GM23248 (cell line): ENCODE measurements at places on chromosomes 7 and 10.
A peak's percentile ranks its signal among the peaks of the same experiment; 100 is the strongest.

DNA sequence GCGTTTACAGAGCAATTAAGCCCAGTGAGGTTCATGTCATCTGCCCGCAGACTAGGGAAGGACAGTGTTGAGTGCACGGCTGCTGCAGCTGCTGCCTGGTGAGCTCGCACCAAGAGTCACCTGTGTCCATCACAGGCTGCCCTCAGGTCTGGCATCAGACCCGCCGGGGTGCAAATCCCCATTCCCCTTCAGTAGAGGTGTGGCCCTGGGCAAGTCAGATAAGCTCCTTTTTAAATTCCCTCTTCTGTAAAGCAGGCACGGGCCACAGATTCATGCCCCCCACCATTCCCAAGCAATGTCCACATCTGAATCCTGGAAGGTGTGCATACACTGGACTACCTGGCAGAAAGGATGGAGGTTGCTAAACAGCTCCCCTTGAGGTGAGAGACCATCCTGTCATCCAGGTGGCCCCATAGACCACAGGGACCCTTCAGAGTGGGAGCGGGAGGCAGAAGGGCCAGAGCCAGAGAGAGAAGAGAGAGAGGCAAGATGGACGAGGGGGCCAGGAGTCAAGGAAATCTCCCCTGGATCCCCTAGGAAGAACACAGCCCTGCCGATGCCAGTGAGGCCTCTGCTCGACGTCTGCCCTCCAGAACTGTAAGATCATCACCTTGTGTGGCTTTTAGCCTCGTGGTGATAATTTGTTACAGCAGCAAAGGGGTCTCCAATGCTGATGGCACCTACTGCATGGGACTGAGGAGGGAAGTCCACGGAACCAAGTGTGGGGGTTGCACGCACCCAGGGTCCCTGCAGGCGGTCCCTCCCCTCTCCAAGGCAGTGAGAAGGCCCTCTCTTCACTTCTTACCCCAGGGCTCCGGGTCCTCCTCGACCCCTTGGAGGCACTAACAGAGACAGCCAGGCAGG, 168.8 kb downstream of the TCERG1L start:
- no peaks in the 10 kb centered on the region for H3K27me3 ChIP-seq

GRCh38 chr10:86343761-86344160, 22.8 kb downstream of the GRID1 start:
- no peak for DNase-seq
- H3K4me1 ChIP-seq, result no peaks in the 10 kb centered on the region
- H3K36me3 ChIP-seq, result no peaks in the 10 kb centered on the region
- 0 out of 2 replicates have a peak, but pooled peaks cover 9% of the 10 kb centered on the region for H3K27me3 ChIP-seq
- no peak overlapping the region for H3K4me3 ChIP-seq

GRCh38 chr10:28445516-28445915, 87.4 kb upstream of the WAC start:
- H3K4me3 ChIP-seq, result no peak overlapping the region
- no peaks in the 10 kb centered on the region for H3K27me3 ChIP-seq
- no peak overlapping the region for H3K27ac ChIP-seq
- no peaks in the 10 kb centered on the region for H3K36me3 ChIP-seq

DNA sequence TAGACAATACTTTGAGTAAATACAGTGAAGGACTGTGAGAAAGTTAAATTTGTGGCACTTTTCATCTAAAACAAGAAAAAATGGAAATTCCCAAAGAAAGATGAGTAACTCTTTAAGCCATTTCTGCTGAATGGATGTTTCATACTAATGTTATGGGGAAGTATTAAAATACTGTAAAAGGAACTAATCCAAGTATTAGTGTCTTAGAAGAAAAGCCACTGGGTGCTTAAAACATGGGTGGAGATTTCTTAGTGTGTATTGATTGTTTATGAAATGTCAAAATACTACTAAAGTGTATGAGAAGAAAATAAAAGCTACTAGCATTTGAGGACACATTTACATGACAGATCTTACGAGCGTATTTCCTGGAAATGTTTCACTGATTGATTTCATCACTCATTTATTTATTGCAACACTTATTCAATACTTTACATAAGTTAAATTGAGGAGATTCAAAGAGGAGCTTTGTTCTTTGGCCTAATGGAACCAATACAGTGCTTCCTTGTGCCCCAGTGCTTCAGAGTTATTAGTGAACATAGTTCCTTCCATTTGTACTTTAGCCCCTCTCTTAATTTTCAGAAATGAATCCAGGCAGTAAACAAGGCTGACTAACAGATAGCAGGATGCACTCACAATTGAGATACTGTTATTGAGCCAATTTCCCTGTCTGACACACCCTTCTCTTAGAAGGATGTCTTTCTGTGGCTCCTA, 155.5 kb upstream of the AHR start:
- peak; percentile 68 for DNase-seq

DNA sequence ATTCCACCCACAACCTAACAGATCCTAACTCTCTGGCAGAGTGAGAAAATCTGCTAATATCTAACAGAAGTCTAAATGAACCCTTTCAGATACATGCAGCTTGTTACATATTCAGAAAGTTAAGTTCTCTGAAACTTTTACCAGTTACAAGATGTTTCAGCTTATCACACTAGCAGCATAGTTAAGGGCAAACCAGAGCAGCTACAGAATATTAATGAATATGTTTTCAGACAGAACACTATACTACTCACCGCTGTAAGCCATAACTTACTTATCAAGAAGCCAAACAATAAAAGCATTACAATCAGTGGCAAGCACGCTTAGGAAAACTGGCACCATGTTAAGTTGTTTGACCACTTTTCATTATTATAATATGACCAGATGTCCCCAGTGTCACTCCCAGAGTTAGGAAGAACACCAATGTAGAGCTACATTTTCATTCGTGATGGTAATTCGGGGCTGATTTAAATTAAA, 2.7 kb downstream of the ITGB1 start:
- peaks cover 30% of the 10 kb centered on the region for H3K36me3 ChIP-seq
- no peaks in the 10 kb centered on the region for H3K27me3 ChIP-seq
- H3K27ac ChIP-seq, result peak overlapping the region; percentile 96
- peak overlapping the region; percentile 84 for H3K4me3 ChIP-seq

DNA sequence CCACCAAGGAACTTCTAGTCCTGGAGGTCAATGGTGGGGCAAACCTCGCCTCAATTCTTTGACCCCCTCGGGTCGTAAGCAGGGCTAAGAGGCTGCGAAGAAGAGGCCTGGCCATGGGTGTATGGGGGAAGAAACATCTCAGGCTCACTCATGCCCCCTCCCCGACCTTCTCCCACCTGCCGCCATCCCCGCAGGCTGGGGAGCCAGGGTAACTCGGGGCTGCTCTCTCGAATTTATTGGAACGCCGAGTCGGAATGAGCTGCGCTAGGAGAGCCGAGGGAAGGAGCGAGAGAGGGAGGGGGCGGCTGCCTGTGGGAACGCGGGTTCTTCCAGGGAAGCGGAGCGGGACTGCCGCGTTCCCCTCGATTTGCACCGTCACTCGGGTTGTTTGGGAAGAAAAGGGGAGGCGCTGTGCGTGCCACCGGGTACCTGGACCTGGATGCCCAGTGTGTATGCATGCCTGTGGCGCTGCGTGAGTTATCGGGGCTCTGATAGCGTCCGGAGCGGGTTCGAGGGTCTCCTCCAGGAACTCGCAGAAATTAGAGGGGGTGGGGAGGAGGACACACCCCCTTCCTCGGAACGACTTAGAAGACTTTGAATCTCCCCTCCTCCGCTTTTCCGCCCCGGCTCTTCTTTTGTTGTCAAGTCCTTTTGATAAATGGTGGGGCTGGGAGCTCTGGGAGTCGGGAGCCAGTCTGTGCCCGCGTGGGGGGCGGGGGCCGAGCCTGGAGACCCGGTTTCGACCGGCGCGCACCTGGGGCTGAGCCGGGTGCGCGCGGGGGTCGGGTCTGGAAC, 1.8 kb upstream of the ZNF503 start:
- H3K36me3 ChIP-seq, result no peaks in the 10 kb centered on the region
- peak overlapping the region; percentile 92 for H3K27ac ChIP-seq
- H3K4me1 ChIP-seq, result no peaks in the 10 kb centered on the region
- DNase-seq, result peak; percentile 75

DNA sequence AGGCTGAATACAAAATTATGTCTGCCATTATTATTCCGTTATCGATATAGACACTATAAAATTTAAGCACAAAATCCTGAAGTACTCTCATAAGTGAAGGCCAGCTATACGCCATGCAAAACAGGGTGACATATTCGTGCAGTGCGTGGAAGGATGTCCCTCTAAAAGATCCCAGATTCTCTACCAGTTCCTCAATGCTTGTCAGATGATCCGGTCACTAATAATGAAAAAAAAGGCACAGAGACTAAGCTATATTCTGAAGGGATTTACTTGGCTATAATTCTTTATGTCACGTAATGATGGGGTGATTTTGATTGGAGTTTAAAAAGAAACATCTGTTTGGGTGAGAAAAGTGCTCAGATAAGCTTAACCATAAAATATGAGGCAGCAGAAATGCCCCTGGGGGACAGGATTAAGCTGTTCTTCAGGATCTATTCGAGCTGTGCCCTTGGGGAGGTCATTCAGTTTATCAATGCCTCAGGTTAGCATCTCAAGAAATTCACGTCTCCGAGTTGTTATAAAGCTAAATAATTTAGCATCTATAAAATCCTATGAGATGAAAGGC, 229.7 kb upstream of the PITRM1 start:
- H3K4me3 ChIP-seq, result no peak overlapping the region
- no peaks in the 10 kb centered on the region for H3K4me1 ChIP-seq
- no peak overlapping the region for H3K27ac ChIP-seq
- DNase-seq, result no peak
- no peaks in the 10 kb centered on the region for H3K27me3 ChIP-seq

DNA sequence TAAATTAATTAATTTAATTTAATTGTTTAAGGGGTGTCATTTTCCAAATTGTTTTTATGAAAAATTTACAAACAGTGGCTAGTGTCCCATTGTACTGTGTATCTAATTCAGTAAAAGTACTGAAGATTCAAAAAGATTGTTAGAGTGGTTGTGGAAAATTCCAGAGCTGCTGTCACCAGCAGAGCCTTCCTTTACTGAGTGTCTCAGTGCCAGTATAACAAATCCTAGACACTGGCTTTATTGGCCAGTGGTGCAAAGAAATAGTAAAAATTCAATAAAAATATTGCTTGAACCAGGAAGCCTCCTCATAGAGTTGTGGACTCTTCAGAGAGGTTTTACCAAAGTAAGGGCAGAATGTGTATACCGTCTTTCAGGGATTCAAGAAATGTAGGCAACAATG, 23.1 kb upstream of the HERPUD2 start:
- H3K4me3 ChIP-seq, result no peak overlapping the region
- no peaks in the 10 kb centered on the region for H3K27me3 ChIP-seq
- H3K36me3 ChIP-seq, result no peaks in the 10 kb centered on the region
- DNase-seq, result no peak
- no peak overlapping the region for H3K27ac ChIP-seq

GRCh38 chr7:153524070-153524601, 528.1 kb upstream of the DPP6 start:
- no peak for DNase-seq
- H3K36me3 ChIP-seq, result no peaks in the 10 kb centered on the region
- no peaks in the 10 kb centered on the region for H3K27me3 ChIP-seq
- no peaks in the 10 kb centered on the region for H3K4me1 ChIP-seq
- H3K27ac ChIP-seq, result no peak overlapping the region
- H3K4me3 ChIP-seq, result no peak overlapping the region

DNA sequence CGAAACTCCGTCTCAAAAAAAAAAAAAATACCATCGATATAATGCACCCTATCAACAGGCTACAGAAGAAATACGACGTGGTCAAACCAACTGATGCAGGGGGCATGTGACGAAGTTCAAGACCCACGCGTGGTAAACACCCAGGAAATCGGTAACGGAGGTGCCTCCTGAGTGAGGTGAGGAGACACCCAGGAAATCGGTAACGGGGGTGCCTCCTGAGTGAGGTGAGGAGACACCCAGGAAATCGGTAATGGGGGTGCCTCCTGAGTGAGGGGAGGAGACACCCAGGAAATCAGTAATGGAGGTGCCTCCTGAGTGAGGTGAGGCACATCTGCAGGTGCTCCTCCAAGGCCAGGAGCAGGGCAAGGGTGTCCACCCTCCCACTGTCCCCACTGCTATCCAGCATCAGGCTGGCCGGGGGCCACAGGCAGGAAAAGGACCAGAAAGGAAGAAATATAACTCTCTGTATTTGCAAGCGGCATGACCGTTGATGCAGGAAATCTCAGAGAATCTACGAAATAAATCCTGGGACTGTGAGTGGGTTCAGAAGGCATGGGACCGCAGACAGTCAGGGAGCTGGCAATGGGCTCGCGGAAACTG, 10.7 kb upstream of the GPR146 start:
- H3K27ac ChIP-seq, result no peak overlapping the region
- no peaks in the 10 kb centered on the region for H3K27me3 ChIP-seq
- peaks cover 4% of the 10 kb centered on the region for H3K4me1 ChIP-seq
- H3K36me3 ChIP-seq, result no peaks in the 10 kb centered on the region
- no peak overlapping the region for H3K4me3 ChIP-seq

GRCh38 chr7:30320392-30320791, 36.0 kb downstream of the ZNRF2 start:
- no peaks in the 10 kb centered on the region for H3K36me3 ChIP-seq
- no peak overlapping the region for H3K27ac ChIP-seq
- DNase-seq, result no peak

DNA sequence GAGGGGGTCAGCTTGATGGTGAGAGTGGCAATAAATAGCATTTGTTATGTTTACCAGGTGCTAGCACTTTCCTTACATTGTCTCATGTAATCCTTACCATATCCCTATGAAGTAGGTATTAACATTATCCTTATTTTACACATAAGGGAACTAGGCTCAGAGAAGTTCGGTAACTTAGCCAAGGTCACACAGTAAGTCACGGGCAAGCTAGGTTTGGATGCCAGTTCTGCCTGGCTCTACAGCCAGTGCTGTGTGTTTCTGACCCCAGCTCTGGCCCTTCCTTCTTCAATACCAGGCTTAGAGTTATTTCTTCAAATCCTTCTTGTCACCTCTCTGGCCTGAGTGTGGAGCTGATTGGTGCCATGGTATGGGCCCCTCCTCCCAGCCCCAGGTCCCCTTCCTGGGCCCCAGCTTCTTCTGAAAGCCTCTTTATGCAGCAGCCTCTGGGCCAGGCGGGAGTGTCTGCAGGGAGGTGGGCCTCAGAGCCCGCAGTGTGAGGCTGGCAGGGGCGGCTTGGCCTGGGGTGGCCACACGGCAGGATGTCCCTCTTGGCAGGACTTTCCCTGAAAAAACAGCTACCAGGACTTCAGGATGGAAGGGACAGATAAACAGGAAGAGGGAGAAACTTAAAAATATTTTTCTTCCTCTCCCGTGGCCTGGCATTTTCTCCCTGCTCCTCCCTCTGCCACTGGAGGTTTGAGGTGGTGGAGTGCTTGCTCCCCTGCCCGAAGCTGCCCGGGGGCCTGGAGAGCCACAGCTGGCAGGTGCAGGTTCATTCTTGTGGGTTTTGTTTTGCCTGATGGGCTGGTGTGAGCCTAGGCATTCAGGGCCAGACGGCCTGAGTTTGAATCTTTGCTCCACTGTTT, 20.6 kb downstream of the PALD1 start:
- DNase-seq, result no peak
- no peak overlapping the region for H3K27ac ChIP-seq
- H3K27me3 ChIP-seq, result peaks cover 25% of the 10 kb centered on the region
- no peaks in the 10 kb centered on the region for H3K36me3 ChIP-seq

DNA sequence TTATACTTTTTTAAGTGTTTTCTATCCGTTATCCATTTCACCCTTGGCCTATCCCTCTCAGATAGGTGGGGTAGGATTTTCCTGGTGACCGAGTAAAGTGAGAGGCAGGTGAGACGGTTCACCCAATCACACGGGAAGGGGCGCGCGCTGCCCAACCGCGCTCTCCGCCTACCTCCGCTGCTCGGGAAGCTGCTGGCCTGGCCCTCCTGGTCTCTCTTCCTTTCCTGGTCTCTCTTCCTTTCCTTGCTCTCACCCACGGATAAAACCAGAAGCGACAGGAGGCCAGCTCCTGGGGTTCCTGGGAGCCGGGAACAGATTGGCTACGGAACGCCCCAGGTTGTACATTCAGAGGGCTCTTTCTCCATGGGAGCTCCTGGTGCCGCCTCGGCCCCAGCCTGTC, 14.3 kb upstream of the ZNF212 start:
- no peak overlapping the region for H3K27ac ChIP-seq
- H3K27me3 ChIP-seq, result no peaks in the 10 kb centered on the region
- no peaks in the 10 kb centered on the region; the same call in 1 of the 2 replicates for H3K36me3 ChIP-seq
- peaks cover 11% of the 10 kb centered on the region for H3K4me1 ChIP-seq
